Prostate gland (tissue), 2 donors: ENCODE measurements at places on chromosomes 3 and 15.

DNA sequence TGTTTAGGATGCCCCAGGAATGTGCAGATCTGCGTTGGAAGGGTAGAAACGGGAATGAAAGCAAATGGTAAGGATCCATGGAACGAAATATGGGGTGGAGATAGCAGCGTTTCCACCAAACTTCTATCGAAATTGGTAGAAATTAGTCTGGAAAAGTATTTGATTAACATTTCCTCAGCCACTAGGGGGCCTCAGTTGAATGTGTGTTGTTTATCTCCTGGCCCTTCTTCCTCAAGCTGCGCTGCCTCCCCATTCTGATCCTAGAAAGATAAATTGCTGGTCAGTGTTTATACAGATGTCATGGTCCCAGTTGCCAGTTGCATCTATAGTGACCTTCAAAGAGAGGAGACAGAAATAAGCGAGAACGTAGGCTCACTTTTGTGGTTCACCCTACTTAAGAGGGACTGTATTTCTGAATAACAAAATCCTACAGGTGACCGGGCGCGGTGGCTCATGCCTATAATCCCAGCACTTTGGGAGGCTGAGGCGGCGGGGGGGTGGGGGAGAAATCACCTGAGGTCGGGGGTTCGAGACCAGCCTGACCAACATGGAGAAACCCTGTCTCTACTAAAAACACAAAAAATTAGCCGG, 457.1 kb downstream of the SQOR start:
- peak; percentile 19 for DNase-seq

- no peak for DNase-seq
These were observed 1.9 kb downstream of the MAP4 start for GRCh38 chr3:48014358-48014757.

GRCh38 chr3:188362405-188362831, 208.5 kb downstream of the LPP start:
- peak; percentile 14 for DNase-seq

DNA sequence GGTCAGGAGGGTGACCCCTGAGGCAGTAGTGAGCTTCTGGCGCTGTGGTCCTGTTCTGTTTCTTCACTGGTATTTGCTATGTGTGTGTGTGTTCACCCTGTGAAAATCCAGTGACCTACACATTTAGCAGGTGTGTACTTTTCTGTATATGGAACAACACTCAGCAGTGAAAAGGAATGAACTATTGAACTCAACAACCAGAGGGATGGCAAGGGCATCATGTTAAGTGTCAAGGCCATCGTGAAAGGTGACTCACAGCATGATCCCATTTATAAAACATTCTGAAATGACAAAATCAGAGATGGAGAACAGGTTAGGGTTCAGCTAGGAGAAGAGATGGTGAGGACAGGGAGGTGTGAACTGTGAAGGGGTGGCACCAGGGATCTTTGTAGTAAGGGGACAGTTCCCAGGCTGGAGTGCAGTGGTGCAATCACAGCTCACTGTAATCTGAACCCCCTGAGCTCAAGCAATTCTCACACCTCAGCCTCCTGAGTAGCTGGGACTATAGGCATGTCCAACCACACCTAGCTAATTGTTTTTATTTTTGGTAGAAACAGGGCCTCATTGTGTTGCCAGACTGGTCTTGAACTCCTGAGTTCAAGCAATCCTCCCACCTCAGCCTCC, 10.0 kb upstream of the RAB43 start:
- no peak for DNase-seq

DNA sequence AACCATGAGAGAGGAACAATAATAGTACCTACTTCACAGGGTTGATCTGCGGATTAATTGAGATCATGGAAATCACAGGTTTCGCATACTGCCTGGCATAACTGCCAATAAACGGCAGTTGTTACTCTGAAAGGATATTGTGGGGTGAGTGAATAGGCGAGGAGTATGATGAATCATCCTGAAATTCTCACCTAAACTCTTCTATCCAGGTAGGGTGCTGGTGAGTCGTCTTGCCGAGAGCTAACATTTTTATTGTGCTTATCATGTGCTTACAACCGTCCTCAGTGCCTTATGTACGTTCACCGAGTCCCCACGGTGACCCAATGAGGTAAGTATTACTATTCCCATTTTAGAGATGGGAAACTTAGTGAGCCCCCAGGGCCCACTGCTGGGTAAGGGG, 52.4 kb upstream of the SRGAP3 start:
- no peak for DNase-seq

GRCh38 chr15:73978896-73979295, 13.2 kb downstream of the STOML1 start:
- no peak for DNase-seq

GRCh38 chr3:69379661-69380060, 6.2 kb downstream of the FRMD4B start:
- DNase-seq = no peak

DNA sequence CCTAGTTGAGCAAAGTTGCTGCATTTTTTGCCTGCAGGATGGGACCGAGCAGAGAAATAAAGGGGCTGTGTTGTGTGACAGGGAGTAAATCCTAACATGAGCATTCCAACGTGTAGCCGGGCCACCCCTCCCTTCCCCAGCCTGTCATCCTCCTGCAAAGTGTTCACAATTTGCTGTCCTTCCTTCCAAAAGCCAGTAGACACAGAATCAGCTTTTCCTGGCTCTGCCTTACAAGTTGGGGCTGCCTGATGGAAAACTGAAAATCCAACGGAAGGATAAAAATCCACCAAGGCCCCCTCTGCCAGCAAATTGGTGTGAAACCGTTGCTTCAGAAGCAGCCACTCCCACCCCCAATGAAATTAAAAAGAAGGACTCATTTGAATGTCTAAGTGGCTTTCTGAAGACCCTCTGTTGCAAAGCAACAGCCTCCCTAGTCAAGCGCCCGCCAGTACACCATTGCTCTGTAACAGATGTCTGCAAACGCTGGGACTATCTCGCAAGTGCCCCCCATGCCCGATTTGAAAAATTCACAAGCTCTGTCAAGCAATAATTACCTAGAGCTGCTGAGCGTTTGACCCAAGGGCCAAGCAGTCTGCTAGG, 665 bp downstream of the FRMD4B start:
- no peak for DNase-seq

- no peak for DNase-seq
These were observed 18.3 kb downstream of the FBXO22 start for GRCh38 chr15:75921732-75922703.

DNA sequence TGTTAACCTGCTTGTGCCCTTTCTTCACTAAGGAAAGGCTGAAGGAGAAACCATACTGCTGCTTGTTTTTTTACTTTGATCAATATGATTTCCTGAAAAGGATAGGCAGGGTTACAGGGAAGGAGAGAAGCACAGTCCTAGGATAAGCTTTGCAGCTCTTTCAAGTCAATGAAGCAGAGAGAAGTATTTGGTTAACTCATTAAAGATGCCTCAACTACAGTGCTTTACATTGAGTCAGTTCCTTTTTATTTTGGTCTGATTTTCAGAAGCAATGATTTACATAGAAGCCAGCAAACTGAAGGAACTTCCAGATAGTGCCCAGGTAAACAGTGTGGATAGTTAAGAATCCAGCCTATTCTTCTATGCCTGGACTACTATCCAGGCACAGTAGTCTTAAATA, 64.8 kb downstream of the ARIH1 start:
- DNase-seq = no peak

GRCh38 chr15:100033140-100033857, 300.1 kb upstream of the LYSMD4 start:
- DNase-seq = no peak

GRCh38 chr3:150293401-150294001, 114.6 kb upstream of the TSC22D2 start:
- DNase-seq = no peak

GRCh38 chr3:32699429-32699828, 14.4 kb downstream of the CNOT10 start:
- no peak for DNase-seq

- DNase-seq = no peak
These were observed 745.0 kb upstream of the BCHE start for GRCh38 chr3:166582236-166582635.

GRCh38 chr3:62090066-62090465, 283.3 kb downstream of the FEZF2 start:
- no peak for DNase-seq

- DNase-seq = no peak
These were observed 6.0 kb downstream of the KLF13 start for GRCh38 chr15:31332681-31333071.

GRCh38 chr3:45437383-45437782, 49.0 kb downstream of the LARS2 start:
- DNase-seq = no peak

DNA sequence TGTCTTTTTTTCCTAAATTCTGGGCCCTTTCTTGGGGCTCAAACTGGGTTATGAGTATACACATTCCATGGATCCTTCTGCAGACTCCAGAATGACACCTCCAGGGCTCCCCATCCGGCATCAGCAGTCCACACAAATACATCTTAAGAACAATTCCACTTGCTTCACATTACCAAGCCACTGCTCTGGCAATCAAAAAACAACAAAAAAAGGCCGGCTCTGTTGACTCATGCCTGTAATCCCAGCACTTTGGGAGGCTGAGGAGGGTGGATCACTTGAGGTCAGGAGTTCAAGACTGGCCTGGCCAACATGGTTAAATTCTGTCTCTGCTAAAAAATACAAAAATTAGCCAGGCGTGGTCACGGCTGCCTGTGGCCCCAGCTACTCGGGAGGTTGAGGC, 49.9 kb upstream of the LPP start:
- no peak for DNase-seq

GRCh38 chr3:22419261-22419660, 668.3 kb upstream of the ZNF385D start:
- no peak for DNase-seq

GRCh38 chr3:127694467-127695215, 21.9 kb downstream of the ABTB1 start:
- peak; percentile 82 for DNase-seq

DNA sequence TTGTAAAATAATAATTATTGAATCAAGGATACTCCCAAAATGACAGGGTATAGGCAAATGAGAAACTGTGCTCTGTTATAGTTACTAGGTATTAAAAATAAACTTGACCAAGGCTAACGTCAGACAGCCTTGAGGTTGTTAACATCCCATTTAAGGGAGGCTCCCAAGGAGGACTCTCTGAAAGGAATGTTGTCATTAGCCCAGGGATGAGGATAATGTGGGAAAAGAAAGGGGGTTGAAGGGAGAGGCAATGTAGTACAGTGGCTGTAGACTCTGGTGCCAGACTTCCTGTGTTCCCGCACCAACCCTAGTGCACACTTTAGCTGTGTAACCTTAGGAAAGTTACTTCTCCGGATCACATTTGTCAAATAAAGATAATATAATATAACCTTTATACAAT, 47.0 kb upstream of the RARB start:
- DNase-seq = no peak

DNA sequence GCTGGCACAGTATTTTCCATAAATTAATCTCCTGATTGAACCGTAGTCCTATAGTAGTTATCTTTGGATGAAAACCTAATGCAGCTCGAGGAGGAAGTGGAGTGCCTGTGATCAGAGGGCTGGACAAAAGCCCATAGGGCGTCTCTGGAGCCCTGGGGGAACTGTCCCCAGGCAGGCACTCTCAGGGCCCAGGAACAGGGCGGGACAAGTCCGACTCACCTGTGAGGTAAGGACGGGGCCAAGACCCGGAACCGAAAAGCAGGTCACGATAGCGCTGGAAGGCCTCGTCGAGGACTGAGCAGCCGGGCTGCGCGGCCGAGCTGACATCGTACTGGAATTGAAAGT, 341 bp downstream of the HEXA start:
- peak; percentile 41 for DNase-seq

DNA sequence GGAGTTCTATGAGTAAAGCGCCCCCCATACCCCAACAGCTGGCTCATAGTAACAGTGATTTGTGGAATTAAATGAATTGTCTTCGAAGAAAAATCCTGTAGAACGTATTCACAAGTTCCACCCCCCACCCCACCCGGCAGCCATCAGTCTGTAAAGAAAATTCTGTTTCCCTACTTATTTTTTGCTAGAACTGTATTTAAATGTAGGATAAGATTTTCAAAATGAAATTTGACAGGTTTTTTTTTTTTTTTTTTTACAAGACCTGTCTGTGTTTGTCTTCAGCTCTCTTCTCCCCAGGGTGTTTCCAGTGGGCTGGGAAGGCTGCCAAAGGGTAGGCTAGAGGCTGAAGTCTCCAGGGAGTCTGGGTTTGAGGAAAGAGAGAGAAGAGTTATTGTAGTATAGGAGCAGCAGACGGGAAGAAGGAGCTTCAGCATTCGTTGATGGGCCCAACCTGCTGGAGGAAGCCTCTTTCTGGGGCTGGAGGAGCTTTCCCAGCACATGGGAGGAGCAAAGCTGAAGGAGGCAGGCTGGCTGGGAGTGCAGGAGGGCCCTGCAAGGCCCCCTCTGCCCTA, 130.6 kb upstream of the SEMA6D start:
- peak; percentile 15 for DNase-seq

- DNase-seq = no peak
These were observed 5.2 kb downstream of the TLE3 start for GRCh38 chr15:70092464-70093027.

DNA sequence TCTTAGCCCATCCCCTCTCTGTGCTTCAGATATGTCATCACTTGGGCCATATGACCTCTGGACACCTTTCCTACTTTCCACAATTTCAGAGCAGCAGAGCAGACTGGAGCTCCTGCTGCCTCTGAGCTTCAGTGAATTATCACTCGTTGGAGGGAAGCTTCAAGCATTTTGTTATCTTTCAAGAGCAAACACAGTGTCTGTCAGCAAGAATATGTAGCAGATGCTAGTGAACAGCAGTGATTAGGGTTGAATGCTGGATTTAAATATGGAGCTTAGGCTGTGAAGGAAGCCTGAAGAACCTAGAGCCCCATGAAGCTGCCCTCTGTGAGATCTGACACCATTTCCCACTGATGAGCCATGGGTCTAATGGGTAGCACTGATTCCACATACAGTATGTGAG, 115.4 kb downstream of the UBE3A start:
- no peak for DNase-seq

GRCh38 chr15:40995656-40996055, 42.4 kb downstream of the CHAC1 start:
- no peak for DNase-seq

DNA sequence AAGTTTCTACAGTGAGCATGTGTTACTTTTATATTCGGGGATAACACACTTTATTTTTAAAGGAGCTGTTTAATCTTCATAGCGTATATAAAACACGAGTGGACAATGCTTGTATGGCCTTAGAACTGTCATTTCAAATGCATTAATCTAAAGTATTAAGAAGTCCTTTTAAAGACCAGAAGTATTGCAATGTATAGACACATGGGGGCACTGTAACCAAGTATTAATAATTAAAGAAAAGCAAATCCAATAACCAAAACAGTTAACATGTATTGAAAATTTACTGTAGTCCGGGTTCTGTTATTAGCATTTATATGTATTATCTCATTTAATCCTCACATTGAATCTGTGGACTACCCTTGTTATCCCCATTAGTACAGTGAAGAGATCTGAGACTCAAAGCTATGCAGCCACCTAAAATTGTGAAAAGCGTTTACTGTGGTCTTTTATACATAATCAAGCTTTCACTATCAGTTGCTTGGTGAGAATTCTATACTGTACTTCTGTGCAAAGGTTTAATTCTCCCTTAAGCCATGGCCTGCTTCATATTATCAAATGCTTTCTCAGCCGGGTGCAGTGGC, 10.1 kb downstream of the ARL14 start:
- DNase-seq = no peak
